CD4-positive, CD25-positive, alpha-beta regulatory T cell (primary cell): ENCODE measurements at places on chromosomes 11 and 22.

DNA sequence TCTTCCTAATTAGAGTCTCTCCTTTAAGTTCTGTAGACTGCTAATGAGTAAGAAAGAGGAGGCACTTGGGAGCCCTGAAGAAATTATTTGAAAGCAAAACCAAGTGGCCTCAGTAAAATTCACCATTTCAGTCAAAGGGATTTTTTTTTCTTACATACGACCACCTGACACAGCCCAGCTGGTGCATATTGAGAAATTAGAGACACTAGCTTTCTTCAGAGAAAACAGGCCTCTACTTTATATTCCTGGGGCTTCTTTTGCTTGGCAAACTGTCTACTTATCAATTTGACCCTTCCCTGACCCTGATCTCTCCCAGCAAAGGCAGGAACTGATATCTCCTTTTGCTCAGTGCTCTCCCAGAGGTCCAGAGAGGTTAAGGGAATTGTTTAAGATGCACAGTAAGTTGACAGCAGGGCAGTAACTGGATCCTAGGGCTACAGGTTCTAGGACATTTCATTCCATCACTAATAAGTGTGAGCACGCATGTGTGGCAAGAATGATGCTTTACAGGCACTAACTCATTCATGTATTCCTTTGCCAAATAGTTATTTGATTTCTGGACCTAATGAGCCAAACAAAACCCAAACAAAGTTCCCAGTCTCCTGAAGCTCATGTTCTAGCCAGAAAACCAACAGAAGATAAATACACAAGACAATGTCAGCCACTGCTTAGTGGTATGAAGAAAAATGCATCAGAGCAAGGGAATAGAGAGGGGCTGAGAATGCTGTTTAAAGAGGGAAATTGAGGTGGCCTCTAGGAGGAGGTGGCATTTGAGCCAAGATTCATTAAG, 467.6 kb downstream of the SOX6 start:
- H3K27ac ChIP-seq = no peak overlapping the region
- no peak for DNase-seq
- no peaks in the 10 kb centered on the region for H3K4me1 ChIP-seq
- H3K27me3 ChIP-seq = no peaks in the 10 kb centered on the region
- no peaks in the 10 kb centered on the region for H3K36me3 ChIP-seq
- H3K4me3 ChIP-seq = no peak overlapping the region

GRCh38 chr11:22666325-22666687, at the start of gene GAS2:
Gene GAS2 (plus strand): TSS chr11:22666611. CDS start chr11:22674870, 8,259 bp downstream.
- H3K4me3 ChIP-seq = no peak within 1 kb of the TSS
- no peak for DNase-seq
- peaks cover 6% of the 10 kb centered on the region for H3K4me1 ChIP-seq
- H3K36me3 ChIP-seq = no peaks in the 10 kb centered on the region

- H3K27ac ChIP-seq = no peak overlapping the region
- no peaks in the 10 kb centered on the region for H3K4me1 ChIP-seq
- DNase-seq = no peak
- no peaks in the 10 kb centered on the region for H3K36me3 ChIP-seq
Measured at GRCh38 chr11:25910086-25910485, 421.8 kb upstream of the ANO3 start.

DNA sequence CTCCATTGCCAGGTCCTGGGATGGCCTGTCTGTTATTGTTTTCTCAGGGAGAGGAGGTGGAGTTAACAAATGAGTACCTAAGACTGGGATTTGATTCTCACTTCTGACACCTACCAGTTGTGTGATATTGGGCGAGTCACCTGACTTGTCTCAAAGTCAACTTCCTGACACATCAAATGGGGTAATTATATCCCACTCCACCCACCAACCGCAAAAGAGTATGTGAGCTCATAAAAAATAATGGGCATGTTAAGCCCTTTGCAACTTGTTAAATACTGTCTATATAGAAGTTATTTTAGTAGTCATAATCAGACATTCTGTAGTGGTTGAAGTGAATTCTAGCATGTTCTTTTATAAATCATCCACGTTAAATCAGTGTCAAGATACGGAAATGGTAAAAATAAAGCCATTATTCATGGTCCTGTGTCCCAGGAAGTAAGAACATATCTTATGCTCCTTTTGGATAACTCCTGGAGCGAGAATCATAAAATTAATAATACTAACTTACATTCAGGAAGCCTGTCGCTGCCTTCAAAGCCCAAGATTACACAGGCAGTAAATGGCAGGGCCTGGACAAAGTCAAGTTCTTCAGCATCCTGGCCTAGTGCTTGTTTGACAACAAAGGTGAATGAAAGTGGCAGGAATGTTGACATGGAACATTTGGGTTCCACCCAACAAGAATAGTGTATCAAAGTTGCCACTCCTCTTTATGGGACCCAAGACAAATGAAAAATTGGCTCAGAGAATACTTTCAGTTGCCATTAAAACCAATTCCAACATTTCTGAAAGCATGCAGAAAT, 54.3 kb downstream of the SYTL2 start:
- no peaks in the 10 kb centered on the region for H3K27me3 ChIP-seq
- peaks cover 50% of the 10 kb centered on the region for H3K4me1 ChIP-seq
- H3K27ac ChIP-seq = no peak overlapping the region
- H3K36me3 ChIP-seq = no peaks in the 10 kb centered on the region
- DNase-seq = no peak

- no peaks in the 10 kb centered on the region for H3K27me3 ChIP-seq
- no peaks in the 10 kb centered on the region for H3K36me3 ChIP-seq
- H3K4me1 ChIP-seq = no peaks in the 10 kb centered on the region
- no peak overlapping the region for H3K27ac ChIP-seq
- DNase-seq = no peak
Measured at GRCh38 chr11:14422052-14422813, 63.2 kb upstream of the RRAS2 start.

- H3K36me3 ChIP-seq = no peaks in the 10 kb centered on the region
- H3K27me3 ChIP-seq = no peaks in the 10 kb centered on the region
- H3K4me3 ChIP-seq = no peak overlapping the region
- no peak overlapping the region for H3K27ac ChIP-seq
- H3K4me1 ChIP-seq = no peaks in the 10 kb centered on the region
Measured at GRCh38 chr11:11980841-11981308, 27.6 kb downstream of the DKK3 start.
